ENCODE measurements at places on chromosomes 5 and 9.

GRCh38 chr9:4796988-4797853 lies 4.5 kb downstream of the RCL1 start:
- no peak for DNase-seq

- DNase-seq: no peak
These were observed 223.7 kb downstream of the DMRT2 start for GRCh38 chr9:1273859-1274258.

DNA sequence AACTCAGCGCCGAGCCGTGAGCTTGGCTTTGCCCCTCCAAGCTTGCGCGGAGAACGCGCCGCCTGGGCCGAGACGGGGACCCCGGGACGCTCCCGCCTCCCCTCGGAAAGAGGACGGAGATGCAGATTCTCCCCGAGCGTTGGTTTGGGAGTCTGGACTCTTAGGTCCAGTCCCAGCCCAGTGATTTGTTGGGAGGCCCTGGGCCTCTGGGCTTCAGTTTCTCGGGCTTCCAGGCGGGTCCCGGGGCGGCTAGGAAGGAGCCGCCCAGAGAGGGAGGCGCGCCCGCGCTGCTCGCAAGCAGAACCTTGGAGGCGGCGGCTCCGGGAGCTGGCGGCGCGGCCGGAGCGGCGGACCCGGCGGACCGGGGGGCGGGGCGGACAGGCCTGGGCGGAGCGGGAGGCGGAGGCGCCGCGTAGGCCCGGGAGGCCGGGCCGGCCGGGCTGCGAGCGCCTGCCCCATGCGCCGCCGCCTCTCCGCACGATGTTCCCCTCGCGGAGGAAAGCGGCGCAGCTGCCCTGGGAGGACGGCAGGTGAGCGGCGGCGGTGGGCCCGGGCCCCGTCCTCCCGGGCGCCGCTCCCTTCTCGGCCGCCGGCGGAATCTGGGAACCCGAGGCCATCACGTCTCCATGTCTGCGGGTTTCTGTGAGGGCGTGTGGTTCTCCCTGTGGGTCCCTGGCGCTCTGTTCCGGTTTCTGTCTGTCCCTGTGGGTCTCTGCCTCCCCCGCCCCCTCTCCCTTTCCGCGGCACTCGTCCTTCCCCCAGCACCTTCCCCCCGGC lies at the start of gene B4GALT7:
B4GALT7 (plus strand) TSS at position 402 of the 777 bp plus-strand sequence; CDS start at position 481, 79 bp downstream.
- DNase-seq: no peak

GRCh38 chr9:125888211-125888610 lies 141.0 kb downstream of the PBX3 start:
- no peak for DNase-seq

DNA sequence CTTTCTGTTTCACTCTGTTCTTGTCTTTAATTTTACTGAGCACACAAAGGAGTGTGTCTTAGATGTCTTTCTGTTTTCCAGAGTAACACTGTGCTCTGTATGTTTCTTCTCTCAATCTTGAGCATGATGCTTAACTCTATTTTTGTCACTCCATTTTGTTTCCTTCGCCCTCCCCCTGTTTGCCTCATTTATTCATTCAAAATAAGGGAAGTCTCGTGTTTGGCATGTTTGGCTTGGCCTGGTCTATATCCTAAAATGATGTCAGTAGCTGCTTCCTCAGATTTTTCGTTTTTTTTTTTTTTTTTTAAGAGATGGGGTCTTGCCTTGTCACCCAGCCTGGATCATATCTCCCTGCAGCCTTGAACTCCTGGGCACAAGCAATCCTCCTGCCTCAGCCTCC lies 22.0 kb downstream of the ZNF618 start:
- DNase-seq: no peak

DNA sequence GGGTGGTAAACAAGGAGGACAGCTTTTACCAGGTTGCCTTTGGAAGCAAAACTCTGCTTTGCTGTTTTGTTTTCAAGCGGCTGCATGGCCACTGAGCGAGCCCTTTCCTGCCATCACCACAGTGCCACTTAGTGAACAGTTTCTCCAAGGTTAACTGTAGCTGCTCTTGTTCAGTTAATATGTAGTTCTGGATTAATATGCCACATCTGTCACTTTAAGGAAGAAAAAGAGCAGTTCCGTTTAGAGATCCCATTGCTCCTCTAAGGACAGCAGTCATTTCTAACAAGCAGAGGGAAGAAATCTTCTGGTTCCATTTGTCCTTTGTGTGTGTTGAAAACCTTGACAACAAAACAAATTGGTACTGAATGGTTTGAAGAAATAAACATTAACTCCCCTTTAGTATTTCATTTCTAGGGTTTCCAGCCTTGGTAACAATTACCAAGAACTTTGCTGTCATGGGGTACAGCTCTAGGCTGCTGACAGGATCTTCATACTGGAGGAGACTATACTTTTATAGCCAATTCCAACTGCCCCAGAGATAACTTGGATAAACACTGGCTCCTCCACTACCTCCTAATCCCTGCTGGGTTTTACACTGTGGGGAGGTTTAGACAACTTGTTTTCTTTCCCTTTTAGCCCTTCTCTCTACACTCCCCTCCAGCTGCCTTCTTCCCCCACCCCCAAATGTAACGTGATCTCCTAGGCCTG lies 10.3 kb upstream of the ABL1 start:
- DNase-seq: no peak

DNA sequence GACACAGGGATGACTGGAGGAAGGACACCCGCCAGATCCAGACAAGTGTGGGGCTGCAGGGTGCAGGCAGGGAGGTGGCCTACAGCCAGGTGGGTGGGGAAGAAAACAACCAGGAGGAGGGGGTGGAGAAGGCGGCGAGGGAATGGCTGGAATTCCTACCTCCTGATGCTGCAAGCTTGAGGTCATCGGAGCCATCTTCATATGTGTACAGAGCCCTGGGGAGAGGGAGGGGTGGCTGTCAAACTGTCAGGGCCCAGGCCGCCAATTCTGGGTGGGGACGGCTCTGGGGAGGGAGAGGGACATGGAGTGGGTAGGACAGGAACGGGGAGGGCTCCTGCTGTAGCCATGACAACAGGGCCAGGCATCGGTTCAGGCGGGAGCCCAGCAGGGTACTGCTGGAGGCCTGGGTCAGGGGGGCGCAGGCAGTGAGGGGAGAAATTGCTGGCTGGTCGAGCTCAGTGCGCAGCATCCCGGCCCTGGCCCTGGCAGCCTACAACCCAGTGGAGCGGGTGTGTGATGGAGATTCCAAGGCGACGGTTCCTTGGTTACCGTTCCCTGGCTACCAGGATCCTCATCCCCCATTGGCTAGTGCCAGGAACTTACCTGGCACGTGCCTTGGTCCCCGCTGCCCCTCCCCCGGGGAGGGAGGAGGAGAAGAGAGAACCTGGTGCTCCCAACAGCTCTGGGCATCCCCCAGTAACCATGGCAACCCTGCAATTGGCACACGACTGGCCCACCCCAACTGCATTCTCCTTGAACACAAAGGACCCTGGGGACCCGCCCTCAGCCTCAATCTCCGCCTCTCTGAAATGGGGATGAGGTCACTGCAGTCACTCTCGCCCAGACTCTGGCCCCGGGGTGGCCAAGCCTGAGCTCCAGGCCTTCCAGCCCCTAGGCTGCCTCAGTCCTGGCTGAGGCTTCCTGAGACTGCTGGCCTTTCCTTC lies 4.5 kb downstream of the DBN1 start:
- DNase-seq: no peak

DNA sequence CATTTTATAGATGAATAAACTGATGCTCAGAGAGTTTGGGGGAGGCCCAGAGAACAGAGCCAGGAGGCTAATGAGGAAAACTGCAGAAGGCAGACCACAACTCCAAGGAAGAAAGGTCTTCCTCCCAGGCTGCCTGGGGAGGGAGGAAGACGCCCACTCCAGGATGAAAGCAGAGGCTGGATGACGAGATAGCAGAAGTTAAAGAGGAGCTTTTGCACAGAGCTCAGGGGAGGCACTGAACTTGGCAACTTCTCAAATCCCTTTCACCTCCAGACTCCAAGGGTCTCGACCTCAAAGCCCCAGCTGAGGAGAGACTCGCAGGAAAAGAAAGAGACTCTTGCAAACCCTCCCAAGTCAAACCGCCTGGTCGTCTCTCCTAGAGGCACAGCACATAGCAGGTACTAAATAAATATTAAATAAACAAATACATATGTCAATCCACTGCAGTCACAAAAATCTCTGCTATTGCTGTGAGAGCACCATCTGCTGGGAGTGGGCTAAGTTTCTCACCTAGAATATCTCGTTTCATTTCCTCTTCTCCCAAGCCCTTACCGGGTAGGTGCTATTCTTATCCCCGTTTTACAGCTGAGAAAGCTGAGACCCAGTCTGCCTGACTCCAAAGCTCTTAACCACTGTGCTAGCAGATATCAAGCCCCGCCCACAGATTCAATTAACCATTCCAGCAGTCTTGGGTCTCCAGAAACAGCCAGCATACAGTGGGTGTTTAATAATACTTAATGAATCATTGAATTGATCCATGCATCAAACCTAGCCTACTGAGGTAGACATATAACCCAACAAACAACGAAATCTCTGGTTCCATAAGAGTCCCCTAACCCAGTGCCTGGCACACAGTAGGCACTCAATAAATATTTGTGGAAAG lies 97.8 kb upstream of the HAND1 start:
- DNase-seq: no peak

- DNase-seq: no peak
These were observed 3.9 kb upstream of the NKD2 start for GRCh38 chr5:1004461-1005248.

DNA sequence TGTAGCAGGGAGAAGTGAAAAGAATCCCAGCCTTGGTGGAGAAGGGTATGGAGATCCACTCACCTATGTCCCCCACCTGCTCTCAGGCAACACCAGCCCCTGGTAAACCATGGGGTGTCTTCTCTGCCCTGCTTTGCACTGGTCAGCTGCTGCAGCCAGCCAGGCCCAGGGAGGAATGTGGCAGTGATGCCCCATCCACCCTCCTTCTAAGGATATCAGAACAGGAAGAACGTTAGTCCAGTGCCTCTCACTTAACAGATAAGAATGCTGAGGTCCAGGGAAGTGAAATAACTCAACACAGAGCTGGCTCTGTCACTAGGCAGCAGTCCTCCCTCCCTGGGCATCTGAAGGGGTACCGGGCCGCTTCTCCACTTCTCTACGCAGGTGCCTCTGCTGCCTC lies 9.7 kb upstream of the PPIC start:
- no peak for DNase-seq

Data from NCI-H2081 treated with DMSO at 0.1 percent for 48 hours (cell line).